ENCODE measurements at places on chromosomes 4 and X.

- DNase-seq, result no peak
Measured at GRCh38 chr4:15457406-15458201, 12.1 kb upstream of the CC2D2A start.

DNA sequence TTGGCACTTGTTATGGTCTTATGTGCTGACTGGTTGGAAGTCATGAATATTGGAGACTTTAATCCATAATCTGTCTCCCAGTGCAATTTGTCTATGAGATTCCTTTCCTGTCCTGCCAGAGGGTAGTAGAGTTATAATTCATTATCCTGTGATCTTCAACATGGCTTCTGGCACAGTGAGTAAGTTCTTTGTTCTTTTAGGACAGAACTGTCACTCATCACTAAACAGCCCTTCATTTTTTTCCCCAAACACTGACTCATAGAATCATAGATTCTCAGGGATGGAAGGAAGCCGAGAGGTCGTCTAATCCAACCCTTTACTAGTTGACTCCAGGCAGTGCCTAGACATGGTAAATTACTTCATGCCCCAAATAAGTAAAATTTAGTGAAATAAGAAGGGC lies 78.4 kb downstream of the LUZP4 start:
- DNase-seq, result no peak

DNA sequence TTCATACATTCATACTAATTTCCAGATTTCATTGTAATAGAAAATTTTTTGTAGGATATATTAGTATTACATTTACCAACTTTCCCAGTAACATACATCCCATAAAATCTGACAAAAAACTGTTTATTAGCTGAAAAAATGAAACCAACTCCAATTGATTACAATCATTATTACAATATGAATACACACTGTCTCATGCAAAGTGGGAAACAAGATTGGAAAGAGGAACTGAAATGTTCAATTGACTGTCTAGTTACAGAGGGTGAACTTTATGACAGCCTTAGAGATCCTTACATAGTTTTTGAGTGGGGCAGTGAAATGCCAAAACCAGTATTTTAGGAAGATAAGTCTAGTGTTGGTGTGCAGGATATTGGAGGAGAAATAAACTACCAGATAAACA lies 2.3 kb upstream of the AMBN start:
- no peak for DNase-seq

GRCh38 chr4:2886161-2886560 lies 42.5 kb downstream of the ADD1 start:
- DNase-seq, result no peak

GRCh38 chr4:155742310-155743015 lies 16.4 kb upstream of the GUCY1B1 start:
- no peak for DNase-seq

- no peak for DNase-seq
Measured at GRCh38 chr4:114385195-114385985, 213.2 kb upstream of the UGT8 start.

DNA sequence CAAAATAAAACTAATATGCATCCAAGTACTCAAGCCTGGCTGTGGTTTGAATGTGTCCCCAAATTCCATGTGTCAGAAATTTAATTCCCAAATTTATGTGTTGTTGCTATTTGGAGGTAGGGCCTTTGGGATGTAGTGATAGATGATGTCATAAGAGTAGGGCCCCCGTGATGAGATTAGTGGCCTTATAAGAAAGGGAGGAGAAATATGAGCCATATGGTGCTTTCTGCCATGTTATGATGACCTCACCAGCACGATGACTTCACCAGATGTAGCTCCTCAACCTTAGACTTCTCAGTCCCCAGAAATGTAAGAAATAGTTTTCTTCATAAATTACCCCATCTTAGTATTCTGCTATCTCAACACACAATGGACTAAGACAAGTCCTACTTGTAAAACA lies 2264.0 kb downstream of the ARAP2 start:
- no peak for DNase-seq

DNA sequence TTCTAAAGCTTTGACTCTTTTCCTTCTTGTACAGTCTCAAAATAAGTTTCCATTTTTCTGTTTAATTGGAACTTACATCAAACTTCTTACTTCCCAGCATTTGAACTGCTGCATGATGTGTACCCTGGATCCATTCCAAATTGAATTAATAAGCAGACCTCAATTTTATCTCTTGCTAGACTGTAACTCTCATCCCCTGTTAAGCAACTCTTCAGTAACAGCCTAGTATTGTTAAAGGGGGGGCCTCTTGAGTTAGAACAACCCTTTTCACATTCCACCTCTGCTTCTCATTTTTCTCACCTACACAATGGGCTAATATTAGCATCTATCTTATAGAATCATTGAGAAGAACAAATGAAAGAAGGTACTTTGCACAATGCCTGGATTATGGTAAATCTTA lies 169.4 kb downstream of the IL1RAPL1 start:
- DNase-seq, result no peak

- DNase-seq, result no peak
Measured at GRCh38 chrX:8033175-8033574, 106.0 kb upstream of the PNPLA4 start.

- no peak for DNase-seq
Measured at GRCh38 chrX:81301877-81302276, 100.0 kb downstream of the SH3BGRL start.

GRCh38 chrX:28880136-28880535 lies 292.9 kb downstream of the IL1RAPL1 start:
- no peak for DNase-seq

DNA sequence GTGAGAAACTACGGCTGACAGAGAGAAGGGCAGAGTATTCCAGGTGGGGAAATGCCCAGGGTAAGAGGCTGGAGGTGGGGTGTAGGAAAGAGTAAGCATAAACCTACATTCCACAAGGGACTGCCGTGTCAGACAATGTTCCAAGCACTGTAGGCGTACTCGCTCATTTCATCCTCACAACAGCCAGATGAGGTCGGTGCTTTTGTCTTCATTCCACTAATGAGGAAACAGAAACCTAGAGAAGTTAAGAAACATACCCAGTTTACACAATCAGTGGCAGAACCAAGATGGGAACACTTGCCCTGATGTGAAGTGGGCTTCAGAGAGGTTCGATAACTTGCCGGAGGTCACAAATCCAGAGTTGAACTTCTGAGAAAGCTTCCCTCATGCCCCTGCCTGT lies 4.6 kb downstream of the SASH3 start:
- no peak for DNase-seq

GRCh38 chrX:131330735-131331134 lies 41.6 kb upstream of the IGSF1 start:
- DNase-seq, result no peak

GRCh38 chrX:63754136-63754859 lies 30.7 kb downstream of the ARHGEF9 start:
- no peak for DNase-seq

- DNase-seq, result no peak
Measured at GRCh38 chr4:8708401-8709021, 115.9 kb downstream of the CPZ start.

- DNase-seq, result no peak
Measured at GRCh38 chr4:53541577-53542206, 49.6 kb downstream of the LNX1 start.

DNA sequence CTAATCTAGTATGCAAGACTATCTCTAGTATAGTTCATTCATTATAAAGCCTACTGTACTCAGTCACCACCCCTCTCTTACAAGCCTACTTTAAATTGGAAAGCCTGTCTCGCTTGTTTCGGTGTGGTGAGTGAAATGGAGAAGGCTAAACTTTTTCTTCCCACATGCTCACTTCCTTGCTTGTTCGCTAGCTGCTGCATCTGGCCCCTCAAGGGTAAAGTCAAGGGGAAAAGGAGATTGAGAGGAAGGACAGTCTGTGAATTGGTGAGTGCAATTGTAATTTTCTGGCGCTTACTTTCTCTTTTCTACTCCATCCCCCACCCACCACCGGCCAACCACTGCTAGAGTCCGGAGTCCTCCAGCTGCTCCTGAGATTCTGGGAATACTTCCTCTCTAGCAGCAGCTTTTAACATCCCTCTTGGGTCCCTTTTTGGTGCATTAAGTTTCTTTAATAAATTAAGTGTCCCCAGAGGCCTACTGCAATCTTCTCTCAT lies 12.1 kb upstream of the ARAP2 start:
- DNase-seq, result no peak

- DNase-seq, result no peak
Measured at GRCh38 chr4:78939667-78940008, 400 bp upstream of the PAQR3 start.

DNA sequence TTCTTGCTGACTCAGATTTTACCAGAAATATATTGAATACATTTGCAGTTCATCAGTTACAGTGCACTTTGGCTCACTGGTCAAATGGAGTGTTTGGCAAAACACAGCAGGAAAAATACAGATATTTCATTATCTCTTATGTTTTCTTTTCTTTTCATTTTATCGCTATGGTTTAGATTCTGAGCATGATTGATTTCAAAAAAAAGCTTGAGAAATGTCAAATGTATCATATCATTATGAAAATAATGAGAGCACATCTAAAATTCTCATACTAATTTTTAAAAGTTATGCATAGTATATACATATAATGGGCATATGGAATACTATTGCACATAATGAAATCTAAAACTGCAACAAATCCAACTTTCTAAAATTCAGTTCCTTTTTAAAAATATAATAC lies 593.8 kb upstream of the PCDH7 start:
- no peak for DNase-seq

DNA sequence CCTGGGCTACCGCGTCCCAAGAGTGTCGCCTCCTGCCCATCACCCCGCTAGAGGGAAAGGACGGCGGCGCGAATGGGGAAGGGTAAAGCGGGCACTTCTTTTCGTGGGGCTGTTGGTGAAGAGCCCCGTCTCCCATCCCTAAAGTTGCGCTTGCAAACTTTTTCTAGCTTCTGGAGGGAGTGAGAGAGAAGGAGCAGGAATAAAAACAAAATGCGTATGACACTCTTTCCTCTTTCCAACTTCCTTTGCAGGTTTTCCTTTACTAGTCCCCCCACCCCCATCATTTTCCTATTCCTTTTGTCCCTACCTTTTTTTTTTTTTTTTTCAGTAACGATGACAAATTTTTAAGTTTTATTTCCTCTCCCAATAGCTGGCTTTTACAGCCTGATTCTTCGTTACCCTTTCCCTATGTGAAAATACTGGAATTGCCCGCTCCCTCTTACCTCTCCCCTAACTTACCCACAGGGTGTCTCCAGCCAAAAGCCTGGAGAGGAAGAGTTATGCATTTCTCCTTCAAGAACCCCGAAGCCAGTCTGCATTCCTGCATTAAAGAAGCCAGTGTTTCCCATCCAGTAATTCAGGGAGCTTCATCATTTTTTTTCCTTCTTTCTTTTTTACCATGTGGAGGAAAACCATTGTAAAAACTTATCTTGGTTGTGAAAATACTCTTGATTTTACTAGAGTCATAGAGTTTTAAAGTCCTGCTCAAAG lies 613 bp upstream of the ARSJ start:
- no peak for DNase-seq

GRCh38 chrX:7223271-7223670 lies 75.3 kb upstream of the PUDP start:
- DNase-seq, result no peak

DNA sequence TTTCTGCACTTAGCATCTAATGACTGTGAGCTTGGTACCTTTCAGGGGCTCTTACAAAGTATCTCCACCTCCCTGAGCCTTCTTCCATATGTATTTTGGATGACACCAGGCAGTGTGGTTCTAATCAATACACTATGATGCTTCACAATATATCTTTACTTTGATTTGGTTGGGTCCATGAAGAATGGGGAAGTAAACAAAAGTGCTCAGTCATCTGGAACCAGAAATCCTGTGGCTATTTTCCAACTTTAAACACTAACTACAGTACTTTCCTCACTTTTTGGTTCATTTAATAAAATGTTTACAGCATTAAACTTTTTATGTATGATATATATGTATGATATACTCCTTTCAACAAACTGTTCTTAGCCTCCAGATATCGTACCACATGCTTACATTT lies 216.4 kb upstream of the AFF2 start:
- DNase-seq, result no peak

DNA sequence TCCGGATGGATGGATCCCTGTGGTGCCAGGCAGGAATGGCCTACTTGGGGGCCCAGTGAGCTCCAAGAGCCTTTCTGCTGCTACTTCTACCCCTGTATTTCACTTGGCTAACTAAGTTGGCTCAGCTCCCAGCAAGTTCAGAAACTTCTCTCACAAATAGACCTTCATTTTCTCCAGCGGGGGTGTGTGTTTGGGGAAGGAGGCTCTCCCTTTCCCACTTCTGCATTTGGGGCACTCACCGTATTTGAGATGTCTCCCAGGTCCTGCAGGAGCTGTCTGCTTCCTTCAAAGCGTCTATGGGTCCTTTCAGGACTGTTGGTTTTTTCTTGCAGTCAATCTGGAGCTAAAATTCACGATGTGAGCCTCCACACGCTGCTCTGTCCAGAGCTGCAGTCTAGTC lies 197.7 kb downstream of the SPANXN3 start:
- no peak for DNase-seq

- no peak for DNase-seq
Measured at GRCh38 chr4:118348886-118349285, 3.9 kb downstream of the PRSS12 start.

DNA sequence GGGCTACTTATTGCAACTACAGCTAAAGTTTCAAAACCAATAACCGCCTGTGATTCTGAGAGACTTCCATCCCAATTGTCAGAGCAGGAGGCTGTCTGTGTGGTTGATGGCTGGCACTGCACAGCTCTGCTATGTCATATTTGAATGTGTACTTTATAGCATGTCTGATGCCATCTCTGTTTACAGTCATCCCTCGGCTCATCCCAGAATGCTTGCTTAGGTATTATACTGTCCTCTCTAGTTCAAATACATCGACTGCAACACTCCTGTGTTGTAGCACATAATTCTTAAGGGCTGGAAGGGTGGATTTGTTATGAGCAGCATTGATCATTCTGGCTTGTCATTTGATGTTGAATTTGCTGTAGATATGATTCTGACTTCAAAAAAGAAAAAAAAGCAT lies 1617.5 kb upstream of the TENM3 start:
- DNase-seq, result no peak

GRCh38 chr4:4696530-4696929 lies 154.7 kb upstream of the STX18 start:
- no peak for DNase-seq

GRCh38 chr4:176099314-176099713 lies 33.7 kb downstream of the WDR17 start:
- no peak for DNase-seq

DNA sequence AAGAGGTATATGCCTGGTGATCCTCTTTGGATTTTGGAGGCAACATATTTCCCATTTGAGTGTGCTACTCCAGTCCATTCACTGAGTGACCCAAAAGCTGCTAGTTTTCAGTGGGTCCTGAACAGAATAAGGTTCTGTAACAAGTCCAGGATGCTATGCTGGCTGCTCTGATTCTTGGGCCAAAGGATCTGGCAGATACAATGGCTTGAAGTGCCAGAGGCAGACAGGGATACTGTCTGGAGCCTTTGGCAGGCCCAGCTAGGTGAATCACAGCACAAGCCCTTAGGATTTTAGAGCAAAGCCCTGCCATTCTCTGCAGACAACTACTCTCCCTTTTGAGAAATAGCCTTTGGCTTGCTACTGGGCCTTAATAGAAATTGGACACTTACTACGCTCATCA lies 40.6 kb downstream of the DCHS2 start:
- no peak for DNase-seq
